HS-27A (cell line): ENCODE measurements at places on chromosomes 3 and 15.

DNA sequence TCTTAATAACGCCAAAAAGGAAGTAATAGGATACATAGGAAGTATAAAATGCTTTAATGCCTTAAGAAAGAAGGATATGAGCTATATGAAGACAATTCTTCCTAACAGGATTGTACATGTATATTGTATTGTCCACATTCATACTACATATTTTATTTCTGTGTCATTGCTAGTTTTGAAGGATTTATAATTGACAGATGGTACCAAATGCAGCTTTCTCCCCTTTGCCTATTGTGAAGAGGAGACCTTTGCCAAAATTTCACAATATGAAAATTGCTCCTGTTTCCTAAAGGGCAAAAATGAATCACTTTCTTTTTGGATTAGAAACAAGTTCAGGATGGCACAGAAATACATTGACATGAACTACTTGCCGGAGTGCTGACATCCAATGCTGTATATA lies 34.8 kb upstream of the EOMES start:
- DNase-seq = no peak

DNA sequence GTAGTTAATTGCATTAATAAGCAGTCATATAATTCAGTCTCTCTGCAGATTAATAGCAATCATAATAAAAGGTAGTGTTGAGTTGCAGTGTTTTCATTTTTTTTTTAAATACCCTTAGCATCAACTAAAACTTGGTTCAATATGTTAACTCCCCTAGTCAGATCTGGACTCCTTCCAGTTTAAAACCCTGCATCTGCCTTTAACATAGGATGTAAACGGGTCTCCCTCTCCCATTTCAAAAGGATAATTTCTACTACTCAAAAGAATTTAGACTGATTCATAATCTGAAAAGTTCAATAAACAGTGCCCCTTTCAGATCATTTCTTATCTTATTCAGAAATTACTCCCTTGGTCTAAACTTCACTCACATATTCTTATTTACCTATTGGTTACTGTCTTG lies 11.4 kb downstream of the CPOX start:
- no peak for DNase-seq

DNA sequence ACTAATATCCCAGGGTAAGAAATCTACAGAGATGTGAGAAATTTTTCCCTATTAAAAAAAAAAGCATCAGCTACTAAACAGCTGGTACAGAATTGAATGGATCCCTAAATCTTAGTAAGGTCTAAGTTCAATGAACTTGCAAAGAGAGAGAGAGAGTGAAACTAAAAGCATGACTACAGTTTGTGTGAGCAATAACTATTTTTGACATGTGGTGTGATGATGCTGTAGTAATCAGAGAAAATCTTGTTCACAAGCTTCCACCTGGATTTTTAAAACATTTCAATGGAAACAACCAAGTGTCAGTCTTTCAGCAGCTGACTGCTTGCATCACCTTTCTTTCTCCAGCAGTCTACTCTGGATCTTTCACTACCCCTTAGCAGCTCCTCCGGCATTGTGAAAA lies 45.2 kb upstream of the ABI3BP start:
- DNase-seq = no peak

- no peak for DNase-seq
These were observed 24.3 kb downstream of the SUSD5 start for GRCh38 chr3:33194303-33194702.

GRCh38 chr3:78279091-78279490 lies 1239.2 kb downstream of the ROBO2 start:
- no peak for DNase-seq

DNA sequence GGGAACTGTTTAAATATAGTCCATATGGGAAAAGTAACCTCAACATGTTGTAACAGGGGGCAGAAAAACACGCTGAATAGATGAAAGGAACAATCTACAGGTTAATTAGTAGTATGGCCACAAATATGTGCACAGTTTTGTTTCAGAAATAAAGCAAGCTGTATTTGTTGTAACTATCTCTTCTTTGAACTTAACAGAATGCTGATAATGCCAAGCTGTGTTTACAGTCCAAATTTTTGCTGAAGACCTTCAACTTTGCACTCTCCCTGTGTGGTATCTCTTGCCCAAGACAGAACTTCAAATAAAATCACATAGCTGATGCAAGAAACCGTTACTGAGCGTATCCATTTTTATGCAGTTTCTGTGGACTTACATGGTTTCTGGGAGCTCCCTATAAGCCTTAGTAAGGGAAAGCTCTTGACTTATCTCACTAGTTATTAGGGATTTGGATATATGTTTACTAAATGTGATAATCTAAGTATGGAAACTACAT lies 425.4 kb upstream of the TPRG1 start:
- no peak for DNase-seq

GRCh38 chr15:61736790-61737189 lies 323.5 kb downstream of the VPS13C start:
- DNase-seq = no peak

DNA sequence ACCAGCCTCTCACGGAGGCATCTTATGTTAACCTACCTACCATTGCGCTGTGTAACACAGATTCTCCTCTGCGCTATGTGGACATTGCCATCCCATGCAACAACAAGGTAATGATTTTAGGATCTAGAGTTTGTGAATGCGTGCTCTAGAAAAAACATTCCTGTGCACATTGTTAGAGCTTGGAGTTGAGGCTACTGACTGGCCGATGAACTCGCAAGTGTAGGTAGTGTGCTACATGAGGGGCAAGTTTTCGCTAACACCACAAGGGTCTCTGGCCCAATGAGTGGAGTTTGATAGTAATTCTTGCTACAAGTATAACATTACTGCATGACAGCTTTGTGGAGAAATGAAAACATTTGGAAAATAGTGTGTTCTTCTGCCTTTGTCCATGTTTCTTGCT lies 4.4 kb downstream of the RPSA start:
- DNase-seq = no peak

- DNase-seq = no peak
These were observed 66.5 kb upstream of the SNTN start for GRCh38 chr3:63585927-63586326.

DNA sequence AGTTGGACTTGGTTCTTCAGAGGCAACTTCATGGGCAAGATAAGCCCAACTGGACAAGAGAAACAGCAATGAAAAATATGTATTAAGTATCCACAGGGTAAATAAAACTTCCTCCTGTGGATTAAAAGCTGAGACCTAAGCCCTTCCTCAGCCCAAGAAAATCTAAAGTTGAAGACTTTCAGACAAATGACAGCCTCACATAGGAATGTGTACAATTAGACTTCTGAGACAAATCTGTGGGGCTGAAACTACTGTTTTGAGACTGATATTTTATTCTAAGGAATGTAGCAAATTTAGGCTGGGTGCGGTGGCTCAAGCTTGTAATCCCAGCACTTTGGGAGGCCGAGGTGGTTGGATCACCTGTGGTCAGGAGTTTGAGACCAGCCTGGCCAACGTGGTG lies 74.2 kb upstream of the IL12A start:
- DNase-seq = peak; percentile 43

DNA sequence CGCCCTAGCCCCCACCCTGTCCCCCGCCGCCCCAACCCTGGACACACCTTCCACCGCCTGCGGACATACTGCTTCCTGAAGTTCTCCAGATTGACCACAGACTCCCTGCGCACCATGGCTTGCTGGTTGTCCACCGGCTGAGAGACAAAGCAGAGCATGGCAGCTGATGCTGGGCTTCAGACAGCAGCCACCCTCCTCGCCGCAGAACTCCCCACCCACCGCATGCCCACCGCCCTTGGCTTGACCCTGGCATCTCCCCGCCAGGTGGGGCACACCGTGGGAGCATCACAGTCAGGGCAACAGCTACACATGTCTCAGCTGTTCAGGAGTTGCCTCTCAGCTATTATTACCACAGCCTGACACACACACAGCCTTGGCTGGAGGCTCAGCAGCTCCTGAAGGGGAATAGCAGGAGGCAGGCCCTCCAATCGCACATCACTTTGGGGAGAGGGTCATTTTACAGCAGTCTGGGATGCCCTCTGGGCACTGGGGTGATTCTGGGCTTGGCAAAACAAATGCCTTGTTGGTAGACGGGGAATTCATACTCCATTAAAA lies 78.4 kb upstream of the HERC1 start:
- DNase-seq = no peak

GRCh38 chr15:79970624-79971434 lies at the start of gene BCL2A1:
TSS of gene BCL2A1 (minus strand) at chr15:79971196. CDS start at chr15:79971119, 77 bp downstream.
- DNase-seq = peak; percentile 22

DNA sequence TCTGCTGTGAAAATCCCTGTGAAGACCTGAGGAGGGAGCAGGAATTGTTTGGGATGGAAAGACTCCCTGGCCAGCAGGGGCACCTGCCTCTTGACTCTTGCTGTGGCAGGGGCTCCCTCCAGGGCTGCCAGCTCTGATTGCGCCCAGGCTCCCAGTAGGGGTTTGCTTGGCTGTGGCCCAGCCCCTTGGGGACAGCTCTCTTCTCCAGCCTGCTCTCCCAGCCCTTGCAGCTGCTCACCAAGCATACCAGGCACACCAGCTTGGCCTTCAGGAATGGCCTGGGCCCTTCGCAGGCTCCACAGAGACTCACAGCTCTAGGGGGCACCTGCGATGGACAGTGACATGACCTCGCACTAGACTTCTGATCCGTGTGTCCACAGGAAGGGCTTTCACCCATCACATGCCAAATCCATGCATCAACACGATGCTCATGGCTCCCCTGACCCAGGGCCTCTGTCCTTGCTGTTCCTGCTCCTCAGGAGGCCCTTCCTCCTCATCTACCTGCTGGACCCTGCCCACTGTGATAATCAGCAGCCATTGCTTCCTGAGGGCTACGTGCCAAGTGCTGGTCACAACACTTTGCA lies 61.8 kb downstream of the SCN5A start:
- no peak for DNase-seq

- no peak for DNase-seq
These were observed 23.8 kb downstream of the RLBP1 start for GRCh38 chr15:89197503-89197971.

- DNase-seq = no peak
These were observed 1.6 kb upstream of the CELSR3 start for GRCh38 chr3:48664313-48664644.

DNA sequence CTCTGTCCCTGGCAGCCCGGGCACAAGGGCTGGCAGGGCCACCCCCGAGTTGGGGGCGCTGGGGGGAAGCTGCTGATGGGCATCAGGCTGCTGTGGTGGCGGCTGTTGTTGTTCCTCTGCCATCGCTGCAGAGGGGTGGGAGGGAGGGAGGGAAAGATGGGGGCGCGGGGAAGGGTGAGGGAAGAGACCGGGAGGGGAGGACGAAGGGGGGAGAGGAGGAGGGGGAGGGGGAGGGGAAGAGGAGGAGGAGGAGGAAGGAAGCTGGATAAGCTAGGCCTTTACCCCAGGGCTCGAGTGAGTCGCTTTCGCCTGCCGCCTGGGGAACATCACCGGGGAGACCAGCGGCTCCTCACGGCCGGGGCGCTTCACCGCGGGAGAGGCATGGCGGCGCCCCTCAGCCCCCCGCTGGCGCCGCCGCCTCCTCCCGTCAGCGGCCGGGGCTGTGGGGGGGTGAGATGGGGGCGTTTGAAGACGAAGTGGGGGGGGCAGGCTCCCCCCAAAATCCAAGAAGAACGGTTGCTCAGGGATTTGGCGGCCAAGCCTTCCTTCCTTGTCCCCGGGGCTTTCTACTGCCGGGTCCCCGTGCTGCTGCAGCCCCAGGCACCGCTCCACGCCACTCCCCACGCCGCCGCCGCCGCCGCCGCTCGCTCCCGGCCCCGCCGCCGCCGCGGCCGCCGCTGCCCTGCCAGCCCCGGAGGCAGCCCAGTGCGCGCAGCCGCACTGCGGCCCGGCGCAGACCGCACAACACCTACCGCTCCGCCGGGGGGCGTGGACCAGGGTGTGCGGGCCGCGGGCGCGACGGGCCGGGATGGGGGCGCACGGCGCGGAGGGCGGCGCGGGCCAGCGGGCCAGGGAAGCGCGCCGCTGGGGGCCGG lies at the start of gene RFX7:
RFX7 (minus strand) TSS at position 717 of the 875 bp plus-strand sequence; CDS start at position 123, 594 bp downstream.
- peak; percentile 42 for DNase-seq

GRCh38 chr3:136512381-136512780 lies 239.8 kb downstream of the STAG1 start:
- no peak for DNase-seq

GRCh38 chr3:48516571-48516970 lies 12.6 kb upstream of the SHISA5 start:
- no peak for DNase-seq

DNA sequence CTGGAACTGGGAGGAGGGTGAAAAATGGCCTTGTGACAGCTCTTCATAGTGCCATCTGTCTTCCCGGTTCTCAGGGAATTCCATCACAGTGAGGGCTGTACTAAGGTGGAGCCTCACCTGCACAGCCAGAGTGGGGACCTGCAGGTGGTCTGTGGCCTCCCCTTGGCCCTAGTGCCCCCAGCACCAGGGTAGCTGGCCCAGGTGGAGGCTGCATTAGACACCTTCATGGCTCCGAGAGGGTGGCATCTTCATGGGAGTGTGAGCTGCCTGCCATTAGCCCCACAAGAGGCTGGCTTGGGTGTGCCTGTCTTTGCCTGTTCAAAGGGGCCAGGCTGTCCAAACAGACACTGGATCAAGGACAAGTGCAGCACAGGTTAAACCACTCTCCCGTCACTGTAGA lies 95.5 kb upstream of the PRR23E start:
- DNase-seq = no peak

GRCh38 chr3:161423911-161424522 lies 52.7 kb upstream of the SPTSSB start:
- DNase-seq = peak; percentile 7

DNA sequence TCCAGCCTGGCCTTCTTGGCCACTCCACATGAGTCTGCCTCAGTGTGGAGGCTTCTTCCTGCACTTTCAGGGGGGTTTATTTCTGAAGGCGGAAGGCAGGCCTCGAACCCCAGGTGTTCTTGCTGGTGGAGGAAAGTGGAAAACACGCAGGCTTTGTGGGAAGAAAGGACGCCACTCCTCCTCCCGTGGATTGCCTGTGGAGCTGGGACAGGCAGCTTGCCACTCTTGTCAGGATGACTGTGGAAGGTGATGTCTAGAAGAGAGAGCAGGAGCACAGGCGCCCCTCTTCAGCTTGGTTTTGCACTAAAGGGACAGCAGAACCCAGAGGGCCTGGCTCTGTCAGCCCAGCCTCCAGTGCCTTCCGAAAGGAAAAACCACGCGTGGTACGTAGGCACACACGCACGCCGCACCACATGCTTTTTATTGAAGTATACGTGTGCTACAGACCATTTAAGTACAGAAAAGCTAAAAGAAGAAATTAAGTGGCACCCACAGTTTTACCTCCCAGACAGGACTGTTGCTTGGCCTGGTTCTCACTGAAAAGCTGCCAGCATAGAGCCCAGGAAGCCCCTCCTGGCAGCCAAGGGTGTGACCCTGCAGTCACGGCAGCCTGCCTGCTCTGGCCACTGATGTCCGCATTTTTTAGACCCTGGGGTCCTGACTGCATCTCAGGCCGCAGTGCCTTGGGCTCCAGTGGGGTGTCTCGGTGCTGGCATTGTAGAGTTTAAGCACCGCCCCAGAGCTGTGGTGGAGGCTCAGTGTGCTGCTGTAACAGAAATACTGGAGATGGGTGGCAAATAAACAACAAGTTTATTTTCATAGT lies 21.6 kb downstream of the KLF13 start:
- DNase-seq = no peak

GRCh38 chr3:131502530-131503319 lies at the start of gene MRPL3:
TSS of gene MRPL3 (minus strand) at chr3:131502971. CDS start at chr3:131502821, 150 bp downstream.
- peak; percentile 62 for DNase-seq

- DNase-seq = no peak
These were observed 704.2 kb downstream of the OTOL1 start for GRCh38 chr3:162200836-162201235.
